NCI-H510A treated with DMSO at 0.1 percent for 48 hours (cell line): ENCODE measurements at places on chromosomes 16 and 17.
A peak's percentile ranks its signal among the peaks of the same experiment; 100 is the strongest.

GRCh38 chr17:59311051-59311468 is 20.4 kb upstream of the YPEL2 start:
- DNase-seq: peak; percentile 91

DNA sequence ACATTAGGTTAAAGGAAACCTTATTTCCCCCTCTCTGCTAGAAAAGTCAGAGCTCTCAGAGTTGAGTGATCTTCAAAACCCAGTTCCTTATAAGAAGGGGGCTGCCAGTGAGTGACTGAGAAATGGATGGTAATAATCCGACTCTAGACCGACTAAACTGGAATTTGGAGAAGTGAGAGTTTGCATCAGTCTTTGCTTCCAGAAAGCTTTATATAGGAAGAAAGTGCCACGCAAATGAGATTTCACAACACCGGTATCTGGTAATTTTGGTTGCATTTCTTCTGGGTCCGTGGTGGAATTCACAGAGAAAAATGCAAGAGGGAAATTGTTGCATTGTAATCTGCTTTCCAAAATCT is 271.4 kb downstream of the MAF start:
- DNase-seq: no peak

DNA sequence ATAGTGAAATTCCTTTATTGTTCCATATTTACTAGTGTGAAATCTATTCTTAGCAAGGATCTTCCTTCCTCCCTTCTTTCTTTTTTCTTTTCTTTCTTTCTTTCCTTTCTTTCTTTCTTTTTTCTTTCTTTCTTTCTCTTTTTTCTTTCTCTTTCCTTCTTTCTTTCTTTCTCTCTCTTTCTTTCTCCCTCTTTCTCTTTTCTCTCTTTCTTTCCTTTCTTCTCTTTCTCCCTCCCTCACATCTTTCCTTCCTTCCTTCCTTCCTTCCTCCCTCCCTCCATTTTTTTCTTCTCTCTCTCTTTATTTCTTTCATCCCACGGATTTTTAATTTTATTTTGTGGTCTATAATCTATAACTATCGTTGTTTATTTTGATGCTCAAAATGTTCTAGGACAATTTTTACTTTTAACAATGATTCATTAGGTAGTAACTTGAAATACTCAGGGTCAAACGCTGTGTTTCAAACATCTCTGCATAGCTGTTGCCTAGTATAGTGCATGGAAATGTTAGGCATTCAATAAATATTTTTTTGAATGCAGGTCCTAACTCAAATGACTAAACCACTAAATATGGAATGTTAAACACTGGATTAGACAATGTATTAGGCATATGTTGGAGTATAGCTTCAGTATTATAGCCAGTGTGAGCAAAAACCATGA is 178.3 kb downstream of the MAP2K6 start:
- no peak for DNase-seq

DNA sequence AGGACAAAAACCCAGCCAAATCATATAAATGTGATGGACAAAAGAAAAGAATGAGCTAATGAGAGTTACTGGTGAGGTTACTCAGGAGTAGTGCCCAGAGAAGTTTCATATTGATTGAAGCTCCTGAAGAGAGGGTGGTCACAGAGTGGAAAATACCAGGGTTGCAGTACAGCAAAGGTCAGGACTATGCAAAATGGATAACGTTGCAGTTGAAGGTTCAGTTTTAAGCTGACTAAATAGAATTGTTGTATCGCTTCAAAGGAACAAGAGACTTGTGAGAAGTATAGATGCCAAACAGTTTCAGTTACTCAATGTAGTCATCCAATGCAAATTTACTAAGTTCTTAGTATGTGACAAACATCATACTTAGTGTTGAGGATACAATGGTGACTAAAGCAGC is 47.1 kb downstream of the ABCA8 start:
- DNase-seq: no peak

- peak; percentile 57 for DNase-seq
Measured at GRCh38 chr17:1083451-1084187, 86.7 kb downstream of the TIMM22 start.

- no peak for DNase-seq
Measured at GRCh38 chr16:22815863-22816262, 1.9 kb downstream of the HS3ST2 start.

GRCh38 chr16:21645261-21645721 is 7.1 kb downstream of the IGSF6 start:
- no peak for DNase-seq

- no peak for DNase-seq
Measured at GRCh38 chr17:1608676-1609075, 20.0 kb downstream of the SLC43A2 start.

GRCh38 chr17:72984145-72984925 is 108.2 kb downstream of the SLC39A11 start:
- no peak for DNase-seq

- DNase-seq: peak; percentile 72
Measured at GRCh38 chr17:73278465-73279453, 17.1 kb upstream of the CPSF4L start.

DNA sequence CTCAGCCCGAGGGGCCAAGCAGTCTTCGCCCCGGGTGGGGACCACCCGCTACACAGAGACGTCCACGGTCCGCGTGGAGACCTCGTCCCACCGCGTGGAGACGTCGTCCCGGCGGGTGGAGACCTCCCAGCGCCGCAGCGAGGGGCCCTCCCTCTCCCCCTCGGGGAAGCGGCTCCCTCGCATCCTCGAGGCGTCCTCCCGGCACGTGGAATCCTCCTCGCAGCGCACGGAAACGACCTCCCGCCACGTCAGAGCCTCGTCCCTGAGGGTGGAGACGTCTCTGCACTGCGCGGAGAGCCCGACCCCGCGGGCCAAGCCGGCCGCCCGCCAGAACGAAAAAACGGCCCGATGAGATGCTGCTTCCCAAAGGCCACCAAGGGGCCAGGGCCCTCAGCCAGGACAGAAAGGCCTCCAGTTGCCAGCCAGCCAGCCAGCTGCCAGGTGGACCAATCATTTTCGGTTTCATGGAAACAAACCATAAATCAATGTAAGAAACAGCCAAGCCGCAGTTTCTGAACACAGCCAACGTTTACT is 424 bp downstream of the C17orf100 start:
- DNase-seq: peak; percentile 20

DNA sequence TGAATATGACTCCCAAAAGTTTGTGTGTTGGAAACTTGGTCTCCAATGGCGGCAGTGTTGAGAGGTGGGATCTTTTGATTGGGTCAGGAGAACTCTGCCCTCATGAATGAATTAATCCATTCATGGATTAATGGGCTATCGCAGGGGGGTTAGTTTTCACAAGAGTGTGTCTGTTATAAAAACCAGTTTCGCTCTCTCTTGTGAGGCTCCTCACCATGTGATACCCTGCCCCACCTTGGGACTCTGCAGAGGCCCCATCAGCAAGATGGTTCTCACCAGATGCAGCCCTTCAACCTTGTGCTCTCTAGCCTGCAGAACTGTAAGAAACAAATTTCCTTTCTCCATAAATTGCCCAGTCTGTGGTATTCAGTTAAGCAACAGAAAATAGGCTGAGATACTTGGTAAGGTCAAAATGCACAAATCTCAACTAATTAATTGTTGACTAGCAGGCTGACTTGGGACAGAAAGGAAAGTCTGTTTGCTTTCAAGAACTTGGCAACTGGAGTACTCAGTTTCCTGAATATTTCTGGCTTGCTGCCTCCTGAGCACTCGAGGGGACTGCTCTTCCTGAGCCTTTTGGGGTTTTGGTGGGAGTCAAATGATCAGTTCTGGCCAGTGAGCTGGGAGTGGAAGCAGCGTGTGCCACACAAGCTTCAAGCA is 13.8 kb upstream of the CCL17 start:
- DNase-seq: no peak

DNA sequence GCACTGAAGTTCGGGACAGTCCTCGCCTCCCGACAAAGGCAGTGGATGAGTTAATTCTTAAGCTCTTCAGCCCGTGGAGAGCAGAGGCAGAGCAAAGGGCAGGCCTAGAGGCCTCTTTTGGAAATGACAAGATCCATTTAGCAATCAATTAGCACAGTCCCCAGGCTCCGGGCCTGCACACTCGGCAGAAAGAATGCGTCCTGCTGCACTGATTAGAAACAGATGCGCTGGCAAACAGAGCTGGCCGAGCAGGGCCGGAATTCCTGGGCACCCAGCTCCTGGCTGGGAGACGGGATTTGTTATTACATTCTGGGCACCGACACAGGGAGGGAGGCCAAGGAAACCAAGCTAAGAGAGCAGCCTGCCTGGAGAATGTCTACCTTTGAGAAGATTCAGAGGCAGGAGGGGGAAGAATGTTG is 162.9 kb downstream of the COPRS start:
- no peak for DNase-seq

DNA sequence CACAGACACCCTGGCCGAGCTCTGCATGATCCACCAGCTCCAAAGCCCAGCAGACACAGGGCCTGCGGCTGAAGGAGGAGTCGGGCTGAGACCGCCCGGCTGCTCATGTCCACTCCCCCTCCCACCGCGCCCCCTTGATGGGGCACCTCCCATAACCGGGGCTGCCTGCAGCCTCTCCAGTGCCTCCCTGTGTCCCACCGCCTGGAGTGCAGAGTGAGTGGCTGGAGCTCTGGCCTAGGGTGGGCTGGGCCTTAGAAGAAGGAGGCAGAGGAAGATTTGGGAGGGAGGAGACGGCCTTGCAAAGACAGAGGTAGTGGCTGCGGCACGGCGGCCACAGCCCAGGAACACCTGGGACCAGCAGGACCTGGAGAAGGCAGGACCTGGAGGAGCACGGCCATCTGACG is 4.0 kb downstream of the CBFA2T3 start:
- no peak for DNase-seq

GRCh38 chr16:24853830-24854229 is 8.1 kb downstream of the SLC5A11 start:
- no peak for DNase-seq

DNA sequence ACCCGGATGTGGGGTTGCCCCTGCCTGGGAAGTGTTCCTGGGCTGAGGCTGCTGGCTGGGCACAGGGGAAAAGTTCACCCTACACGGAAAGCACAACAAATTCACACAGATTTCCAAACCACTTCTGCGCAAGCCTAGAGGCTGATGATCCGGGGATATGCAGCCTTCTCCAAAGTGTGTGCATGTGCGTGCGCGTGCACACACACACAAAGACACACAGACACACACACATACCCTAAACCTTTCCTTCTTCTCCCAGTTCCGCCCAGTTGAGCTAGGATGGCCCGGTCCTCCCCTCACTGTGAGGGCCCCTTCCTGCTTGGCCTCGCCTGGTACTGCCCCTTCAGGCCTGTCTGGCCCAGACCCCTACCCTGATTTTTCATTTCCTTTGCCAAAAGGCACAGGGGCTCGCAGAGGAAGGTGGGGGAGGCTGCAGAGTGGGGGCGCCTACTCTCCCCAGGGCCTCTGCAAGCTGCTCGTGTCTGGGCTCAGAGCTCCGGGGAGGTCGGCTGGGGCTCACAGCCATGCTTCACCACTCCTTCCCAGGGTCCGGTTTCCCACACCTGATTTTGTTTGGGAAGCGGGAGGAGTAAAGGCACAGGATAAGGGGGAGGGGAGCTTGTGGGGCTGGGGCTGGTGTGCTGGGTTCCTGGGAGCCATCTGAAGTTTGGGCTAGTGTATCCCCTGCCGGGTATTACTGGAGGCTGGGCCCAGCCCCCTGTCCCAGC is 144.7 kb downstream of the ENGASE start:
- no peak for DNase-seq

GRCh38 chr16:51163366-51163765 is 12.3 kb upstream of the SALL1 start:
- no peak for DNase-seq

- DNase-seq: no peak
Measured at GRCh38 chr16:11500700-11501346, 85.9 kb downstream of the LITAF start.

DNA sequence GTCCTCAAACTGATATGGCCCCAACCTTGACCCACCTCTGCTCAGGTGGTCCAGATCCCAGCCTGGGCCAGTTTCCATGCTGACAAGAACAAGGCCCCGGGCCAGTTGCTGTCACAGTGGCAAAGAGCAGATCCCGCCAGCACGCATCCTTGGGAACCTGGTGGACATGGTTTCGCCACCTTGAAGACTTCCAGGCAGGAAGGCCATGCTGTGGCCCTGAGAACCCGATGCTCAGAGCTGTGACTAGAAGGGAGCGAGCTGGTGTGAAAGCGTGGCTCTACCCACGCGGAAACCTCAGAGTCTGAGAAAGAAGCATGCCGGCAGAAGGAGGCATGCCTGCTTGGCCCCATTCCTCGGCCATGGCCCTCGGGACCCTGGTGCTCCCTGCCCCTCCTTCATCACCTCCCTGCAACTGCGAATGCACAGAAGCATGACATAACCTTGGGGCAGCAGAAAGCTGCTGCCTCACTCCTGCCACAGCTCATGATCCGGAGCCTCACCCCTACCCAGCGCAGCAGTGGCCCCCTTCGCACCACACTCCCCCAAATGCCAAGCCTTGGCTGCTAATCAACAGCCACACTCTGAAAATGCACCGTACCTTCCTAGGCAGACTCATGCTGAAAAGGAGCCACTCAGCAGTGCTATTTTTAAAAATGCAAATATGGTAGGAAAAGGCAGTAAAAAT is 33.2 kb downstream of the UBE2O start:
- no peak for DNase-seq

GRCh38 chr16:3677994-3678393 is 23.5 kb downstream of the DNASE1 start:
- DNase-seq: no peak

DNA sequence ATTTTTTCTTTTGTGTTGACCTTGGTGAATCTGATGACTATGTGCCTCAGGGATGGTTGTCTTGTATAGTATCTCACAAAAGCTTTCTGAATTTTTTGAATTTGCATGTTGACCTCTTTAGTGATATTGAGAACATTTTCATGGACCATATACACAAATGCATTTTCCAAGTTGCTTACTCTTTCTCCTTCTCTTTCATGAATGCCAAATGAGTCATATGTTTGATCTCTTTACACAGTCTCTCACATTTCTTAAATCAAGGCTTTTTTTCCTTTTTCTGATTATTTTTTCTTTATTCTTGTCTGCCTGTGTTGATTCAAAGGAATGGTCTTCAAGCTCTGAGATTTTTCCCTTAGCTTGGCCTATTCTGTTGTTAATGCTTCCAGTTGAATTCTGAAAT is 46.6 kb upstream of the KCNJ16 start:
- no peak for DNase-seq
